Amniotic stem cell (primary cell): ENCODE measurements at places on chromosomes 7 and 10.
A peak's percentile ranks its signal among the peaks of the same experiment; 100 is the strongest.

DNA sequence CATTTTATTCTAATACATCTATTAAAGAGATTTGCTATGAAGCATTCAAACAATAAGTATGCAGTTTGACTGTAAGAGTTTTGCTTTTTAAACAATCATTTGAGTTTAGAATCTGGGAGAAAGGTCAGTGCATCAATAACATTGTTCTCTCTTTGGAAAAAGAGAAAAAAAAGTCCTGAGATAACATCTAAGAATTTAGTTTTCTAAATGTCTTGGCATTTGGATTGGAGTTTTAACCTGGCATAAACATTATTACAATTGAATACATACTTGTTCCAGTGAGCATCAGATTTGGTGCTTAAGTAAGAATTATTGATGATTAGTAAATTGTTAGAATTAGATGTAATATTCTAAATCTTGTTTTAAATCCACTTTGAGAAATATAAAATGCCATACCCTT, 47.2 kb upstream of the AKR1E2 start:
- no peak for DNase-seq

DNA sequence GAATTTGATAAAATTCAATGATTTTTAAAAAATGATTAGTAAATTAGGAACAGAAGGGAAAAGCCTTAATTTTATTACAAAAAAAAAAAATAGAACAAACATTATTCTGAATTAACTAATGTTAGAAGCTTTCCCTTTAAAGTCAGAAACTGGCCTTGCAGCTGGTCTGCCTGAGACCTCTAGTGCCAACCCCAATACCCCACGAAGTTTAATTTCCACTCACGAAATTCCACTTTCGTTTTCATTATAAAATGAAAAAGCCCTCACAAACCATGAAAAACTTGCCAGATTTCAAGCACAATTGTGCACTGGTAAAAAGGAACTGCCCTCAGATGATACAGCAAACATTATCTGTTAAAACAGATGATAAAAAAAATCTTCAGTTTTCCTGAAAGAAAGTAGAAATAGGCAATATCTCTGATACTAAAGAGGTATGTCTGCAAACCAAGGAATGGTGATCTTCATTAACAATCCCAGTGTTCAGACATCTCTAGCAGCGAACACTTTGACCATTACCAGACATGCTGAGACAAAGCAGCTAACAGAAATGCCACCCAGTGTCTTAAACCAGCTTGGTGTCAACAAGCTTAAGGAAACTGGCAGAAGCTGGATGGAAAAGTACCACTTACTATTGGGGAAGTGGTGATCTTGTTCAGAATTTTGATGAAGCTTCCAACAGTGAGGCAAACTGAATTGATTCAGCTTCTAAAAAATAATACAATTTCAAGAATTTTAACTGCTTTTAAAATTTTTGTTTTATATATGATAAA, 80.2 kb downstream of the PALS2 start:
- no peak for DNase-seq

DNA sequence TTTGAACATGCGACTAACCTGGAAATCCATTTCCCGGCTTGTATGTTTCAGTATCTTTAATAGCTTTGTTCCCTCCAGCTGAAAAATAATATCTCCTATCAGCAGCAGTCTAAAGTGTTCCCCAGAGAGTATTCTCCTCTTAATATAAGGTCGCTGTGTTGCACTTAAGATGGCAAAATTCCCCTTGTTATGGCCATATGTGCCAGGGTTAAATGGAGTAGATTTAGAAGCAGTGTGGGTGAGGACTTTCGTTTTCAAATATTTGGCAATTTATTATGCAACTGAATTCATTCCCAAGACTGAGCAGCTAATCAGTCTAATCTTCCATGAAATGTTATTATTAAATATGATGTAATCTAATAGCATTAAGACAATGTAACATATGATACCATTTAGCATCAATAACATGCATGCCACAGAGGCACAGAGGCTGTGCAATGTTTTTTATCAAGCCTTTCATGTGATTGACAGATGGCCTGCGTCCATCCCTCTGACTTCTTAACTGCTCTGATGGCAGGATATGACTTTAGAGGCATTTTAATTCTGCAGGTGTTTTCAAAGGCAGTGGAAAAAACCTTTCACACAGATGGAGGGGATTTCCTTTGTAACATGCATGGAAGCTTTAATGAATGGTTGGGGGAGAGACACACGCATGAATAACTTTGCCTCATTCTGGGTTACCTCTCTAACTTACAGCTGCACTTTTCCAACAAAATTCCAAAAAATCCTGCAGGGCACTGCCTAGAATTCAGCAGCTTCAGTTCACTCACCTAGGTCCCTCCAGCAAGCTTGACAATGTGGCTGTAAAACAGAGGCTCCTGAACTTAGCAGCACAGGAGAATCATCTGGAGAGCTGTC, 55.1 kb upstream of the ZPBP start:
- DNase-seq: no peak

DNA sequence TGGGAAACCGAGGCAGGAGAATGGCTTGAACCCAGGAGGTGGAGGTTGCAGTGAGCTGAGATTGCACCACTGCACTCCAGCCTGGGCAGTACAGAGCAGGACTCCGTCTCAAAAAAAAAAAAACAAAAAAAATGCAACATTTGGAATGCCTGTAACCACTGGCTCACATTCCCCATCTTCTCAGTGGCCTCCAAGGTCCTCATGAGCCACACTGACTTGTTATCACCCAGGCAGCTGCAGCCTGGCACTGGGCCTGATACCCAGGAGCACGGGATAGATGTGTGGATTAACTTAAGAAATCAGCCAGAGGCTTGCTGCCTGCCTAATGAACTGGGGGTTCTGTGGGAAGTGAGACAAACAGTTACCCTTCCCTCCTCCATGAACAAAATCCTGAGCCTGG, 23.0 kb downstream of the JCAD start:
- no peak for DNase-seq

GRCh38 chr10:50419756-50420155, 168.4 kb upstream of the ASAH2 start:
- DNase-seq: no peak

DNA sequence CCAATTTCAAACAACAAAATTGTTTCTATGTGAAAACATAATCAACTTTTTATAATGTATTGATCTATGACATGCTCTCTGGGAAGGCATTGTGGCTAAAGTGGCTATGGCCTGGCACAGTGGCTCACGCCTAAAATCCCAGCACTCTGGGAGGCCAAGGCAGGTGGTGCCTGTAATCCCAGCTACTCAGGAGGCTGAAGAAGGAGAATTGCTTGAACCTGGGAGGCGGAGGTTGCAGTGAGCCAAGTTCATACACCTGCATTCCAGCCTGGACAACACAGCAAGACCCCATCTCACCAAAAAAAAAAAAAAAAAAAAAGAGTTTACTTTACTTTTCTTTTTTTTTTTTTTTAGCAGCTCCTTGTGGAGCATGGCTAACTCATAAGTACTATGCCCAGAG, 38.9 kb upstream of the CPN1 start:
- no peak for DNase-seq

DNA sequence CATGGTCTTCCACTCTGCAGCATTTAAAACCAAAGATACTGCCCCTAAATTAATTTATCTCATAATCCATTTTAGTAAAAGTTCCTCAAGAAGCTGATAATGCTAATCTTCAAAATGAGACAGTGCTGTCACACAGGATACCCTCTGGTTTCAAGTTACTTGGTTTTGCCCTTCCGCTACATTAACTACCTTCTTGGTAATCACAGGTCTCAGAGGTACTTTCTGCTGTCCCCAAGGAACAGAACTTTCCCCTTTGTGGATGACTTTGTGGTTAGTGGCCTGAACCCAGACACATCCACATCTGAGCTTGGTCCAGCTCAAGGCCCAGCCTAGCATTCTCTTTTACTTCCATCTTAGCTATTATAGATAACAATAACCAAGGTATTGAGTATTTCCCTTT, 88.8 kb upstream of the TMEM26 start:
- DNase-seq: no peak

GRCh38 chr10:79159785-79160184, 91.0 kb downstream of the ZMIZ1 start:
- DNase-seq: no peak

DNA sequence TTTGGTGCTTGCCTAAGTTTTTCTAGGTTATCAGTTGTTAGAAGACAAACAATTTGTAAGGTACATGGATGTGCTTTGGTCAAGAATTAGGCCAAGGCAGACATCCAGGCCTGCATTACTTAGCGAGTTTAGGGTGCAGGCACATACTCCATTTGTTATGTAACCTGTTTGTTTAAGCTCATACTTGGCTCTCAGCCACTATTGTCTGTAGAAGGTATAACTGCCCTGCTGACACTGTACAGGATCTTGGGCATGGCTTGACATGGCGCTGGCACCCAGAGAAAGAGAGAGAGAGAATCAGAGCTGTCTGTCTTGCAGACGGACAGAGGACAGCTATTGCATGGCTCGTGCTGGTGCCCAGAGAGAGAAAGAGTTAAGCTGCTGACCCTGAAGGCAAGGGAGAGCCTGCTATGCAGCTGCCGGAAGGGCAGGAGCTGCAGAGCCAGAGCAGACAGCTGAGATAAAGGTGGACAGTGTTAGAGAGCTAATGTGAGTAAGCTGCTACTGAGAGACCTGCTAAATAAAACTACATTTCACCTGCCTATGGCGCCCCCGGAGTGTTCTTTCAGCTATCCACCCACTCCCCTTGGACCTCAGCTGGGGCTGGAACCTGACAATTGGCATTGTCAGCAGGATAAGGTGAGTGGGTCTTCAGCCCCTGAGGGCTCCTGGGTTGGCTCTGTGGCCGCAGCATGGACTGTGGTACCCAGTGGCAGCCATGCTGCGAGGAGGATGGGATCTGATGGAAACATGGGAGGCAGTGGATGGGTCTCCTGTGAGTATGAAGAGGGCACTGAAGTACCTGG, 120.9 kb upstream of the TMEM106B start:
- DNase-seq: no peak

- peak; percentile 47 for DNase-seq
Observed at GRCh38 chr7:55052081-55052480, 33.3 kb downstream of the EGFR start.

- DNase-seq: no peak
Observed at GRCh38 chr7:129739427-129739826, 127.9 kb downstream of the NRF1 start.

DNA sequence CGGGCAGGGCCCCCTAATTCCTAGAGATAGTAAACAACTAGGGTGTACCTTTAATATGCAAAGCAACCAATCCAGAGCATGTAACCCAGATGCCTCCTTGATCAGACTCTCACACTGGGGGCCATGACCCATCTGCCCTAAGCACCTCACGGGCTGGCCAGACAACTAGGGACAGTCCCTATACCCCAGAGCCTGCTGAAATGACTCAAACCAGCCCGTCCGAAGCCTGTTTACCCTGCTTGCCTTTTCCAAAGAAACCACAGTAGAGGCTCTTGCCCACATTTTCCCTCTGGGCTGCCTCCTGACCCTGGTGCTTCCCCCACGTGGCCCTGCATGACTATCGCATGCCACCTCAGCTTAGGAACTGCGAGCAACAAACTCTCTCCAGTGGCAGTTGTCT, 46.2 kb downstream of the RGS10 start:
- DNase-seq: no peak

DNA sequence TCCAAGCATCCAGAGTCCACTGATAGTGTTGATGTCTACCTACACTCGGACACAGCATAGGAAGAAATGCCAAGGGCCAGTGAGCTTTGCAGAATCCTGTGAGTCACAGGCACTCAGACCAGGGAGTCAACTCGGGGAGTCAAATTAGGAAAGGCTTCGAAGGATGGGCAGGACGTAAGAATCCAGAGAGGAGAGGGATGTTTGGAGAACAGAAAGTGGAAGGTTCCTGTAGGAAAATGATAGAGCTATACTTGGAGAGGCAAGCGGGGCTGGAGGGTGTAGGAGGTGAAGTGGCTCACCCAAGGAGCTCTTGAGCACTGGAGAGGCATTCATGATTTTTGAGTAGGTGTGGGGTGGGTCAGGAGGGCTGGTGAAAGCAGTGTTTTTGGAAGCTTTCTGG, 3.0 kb downstream of the ZYX start:
- no peak for DNase-seq

- DNase-seq: no peak
Observed at GRCh38 chr10:100827819-100828737, 82.7 kb downstream of the PAX2 start.

DNA sequence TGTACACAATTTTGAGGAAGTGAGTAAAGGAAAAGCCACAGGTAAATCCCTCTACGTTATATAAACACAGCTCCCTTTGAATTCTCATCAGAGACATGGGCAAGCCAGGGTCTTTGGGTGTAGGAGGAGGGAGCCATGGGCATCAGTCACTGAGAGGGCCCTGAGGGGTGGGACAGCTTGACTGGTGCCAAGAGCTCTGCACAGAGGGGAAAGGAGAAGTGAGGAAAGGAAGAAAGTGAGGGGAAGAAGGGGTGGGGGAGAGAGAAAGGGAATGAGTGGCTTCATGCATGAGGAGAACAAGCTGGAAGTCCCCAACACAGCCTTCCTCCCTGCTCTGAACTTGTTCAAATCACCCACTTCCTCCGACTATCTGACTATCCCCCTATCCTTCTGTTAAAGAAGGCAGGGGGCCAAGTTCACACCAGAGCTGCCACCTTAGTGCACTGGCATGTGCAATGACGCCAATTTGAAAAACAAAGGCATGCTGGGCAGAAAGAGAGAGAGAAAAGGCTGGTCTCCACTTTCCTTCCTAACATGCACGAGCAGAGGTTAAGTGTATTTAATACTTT, 16.4 kb upstream of the RNF148 start:
- DNase-seq: no peak

DNA sequence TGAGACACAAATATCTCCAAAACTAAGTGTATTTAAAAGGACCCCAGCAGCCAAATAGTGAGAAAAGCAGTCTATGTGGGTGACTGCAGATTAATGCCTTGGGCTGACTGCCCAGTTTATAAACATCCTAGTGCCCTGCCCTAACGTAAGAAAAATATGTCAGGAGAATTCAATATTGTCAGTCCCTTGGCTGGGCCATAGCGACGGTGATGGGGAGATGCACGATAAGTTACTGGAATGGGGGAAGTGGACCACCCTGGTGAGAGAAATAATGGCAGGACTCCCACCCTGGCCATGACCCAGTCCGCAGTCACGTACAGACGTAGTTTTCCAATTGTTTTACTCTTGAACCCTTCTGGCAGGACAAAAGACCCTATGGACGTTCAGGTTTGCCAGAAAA, 48.0 kb downstream of the JCAD start:
- no peak for DNase-seq

GRCh38 chr10:69952069-69952800, 100.4 kb upstream of the MACROH2A2 start:
- DNase-seq: no peak

DNA sequence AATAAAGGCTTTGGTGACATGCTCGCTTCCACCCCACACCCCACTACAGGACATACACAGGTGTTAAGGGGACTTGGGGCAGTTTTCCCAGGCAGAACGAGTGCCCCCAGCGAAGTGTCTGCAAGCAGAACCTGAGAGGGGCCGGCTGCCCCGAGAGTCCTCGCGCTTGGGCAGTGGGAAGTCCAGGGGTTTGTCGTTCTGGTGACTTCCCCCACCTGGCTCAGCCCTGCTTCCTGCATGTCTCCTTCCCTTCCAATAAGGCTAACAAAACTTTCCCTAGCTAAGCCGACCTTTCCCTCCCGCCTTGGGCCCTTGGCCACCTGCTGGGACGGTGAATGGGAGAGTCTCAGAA, 916 bp downstream of the VWA2 start:
- DNase-seq: no peak
